ENCODE measurements at places on chromosomes 4 and X. TPM values are rescaled to one million over a fixed set of nuclear protein-coding genes. Genes with fewer than 3 reads are reported as not detected.

- no peaks in the 10 kb centered on the region for H3K36me3 ChIP-seq
- H3K4me1 ChIP-seq, result peaks cover 9% of the 10 kb centered on the region
- H3K4me3 ChIP-seq, result no peak overlapping the region
- no peaks in the 10 kb centered on the region for H3K27me3 ChIP-seq
These were observed 84.4 kb upstream of the ARMCX2 start for GRCh38 chrX:101744085-101744484.

DNA sequence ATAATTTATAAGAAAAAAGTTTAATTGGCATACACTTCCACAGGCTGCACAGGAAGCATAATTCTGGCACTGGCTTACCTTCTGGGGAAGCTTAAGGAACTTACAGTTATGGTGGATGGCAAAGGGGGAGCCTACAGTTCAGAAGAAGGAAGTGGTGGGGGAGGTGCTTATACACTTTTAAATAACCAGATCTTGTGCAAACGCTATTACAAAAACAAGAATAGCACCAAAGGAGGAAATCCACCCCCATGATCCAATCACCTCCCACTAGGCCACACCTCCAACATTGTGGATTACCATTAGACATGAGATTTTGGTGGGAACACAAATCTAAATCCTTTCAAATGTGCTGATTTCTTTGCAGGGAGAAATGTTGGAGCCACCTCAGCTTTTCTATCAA lies 287.7 kb downstream of the CPXCR1 start:
- DNase-seq, result no peak
- H3K27me3 ChIP-seq, result no peaks in the 10 kb centered on the region
- H3K4me3 ChIP-seq, result no peak overlapping the region
- H3K36me3 ChIP-seq, result peaks cover 2% of the 10 kb centered on the region

DNA sequence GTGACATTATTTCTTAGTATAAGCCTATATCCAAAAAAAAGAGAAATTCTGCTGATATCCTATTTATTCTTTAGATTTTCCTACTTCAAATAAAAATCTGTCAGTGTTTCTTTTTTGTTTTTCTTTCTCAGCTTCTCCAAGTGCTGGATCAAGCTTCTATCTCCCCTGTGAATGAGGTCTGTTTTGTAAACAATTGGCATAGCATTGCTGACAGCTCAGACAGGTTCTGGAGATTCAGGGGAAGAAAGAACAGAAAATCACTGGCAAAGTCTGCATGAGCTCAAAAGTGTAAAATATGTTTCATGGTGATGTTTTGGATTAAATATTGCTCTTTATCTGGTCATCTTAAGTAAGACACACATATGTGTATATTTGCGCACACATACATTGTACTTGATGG lies 492.0 kb upstream of the IGFBP7 start:
- H3K4me1 ChIP-seq, result peaks cover 24% of the 10 kb centered on the region
- no peaks in the 10 kb centered on the region for H3K27me3 ChIP-seq
- no peak overlapping the region for H3K27ac ChIP-seq
- H3K4me3 ChIP-seq, result no peak overlapping the region
- DNase-seq, result no peak
- H3K36me3 ChIP-seq, result no peaks in the 10 kb centered on the region

DNA sequence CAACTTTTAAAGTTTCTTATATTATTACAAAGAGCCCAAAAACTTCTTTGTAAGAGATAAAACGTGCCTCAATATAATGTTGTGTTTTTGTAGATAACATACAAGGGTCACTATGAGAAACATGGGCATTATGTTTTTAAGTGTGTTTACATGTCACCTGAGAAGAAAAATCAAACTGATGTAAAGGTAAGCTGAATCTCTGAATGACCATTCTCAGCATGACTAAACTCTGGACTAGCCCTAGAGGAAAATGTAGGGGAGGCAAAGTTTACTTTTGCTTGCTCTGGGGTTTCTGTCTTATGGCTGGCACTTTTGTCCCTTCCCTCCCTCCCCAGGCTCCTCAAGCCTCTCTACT lies 6.8 kb downstream of the MEPE start:
- DNase-seq, result no peak
- no peak overlapping the region for H3K4me3 ChIP-seq
- no peaks in the 10 kb centered on the region for H3K36me3 ChIP-seq
- H3K27me3 ChIP-seq, result no peaks in the 10 kb centered on the region

DNA sequence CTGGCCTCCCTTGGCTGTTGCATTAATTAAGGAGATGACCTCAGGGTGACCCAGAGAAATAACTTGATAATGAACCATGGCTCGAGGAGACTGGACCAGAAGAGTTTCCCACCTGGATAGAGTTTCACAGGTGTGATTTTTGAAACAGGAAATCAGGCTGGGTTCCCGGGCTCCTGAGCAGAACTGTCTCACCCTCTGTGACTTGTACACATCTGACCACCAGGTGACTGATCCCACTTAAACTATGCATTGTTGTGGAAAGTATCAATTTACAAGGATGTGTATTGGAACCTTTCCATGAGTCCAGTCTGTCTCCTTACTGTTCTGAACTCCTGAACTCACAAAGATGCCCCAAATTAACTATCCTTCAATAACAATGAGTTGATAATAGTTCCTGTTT lies 220.3 kb downstream of the PTTG2 start:
- no peak overlapping the region for H3K4me3 ChIP-seq
- H3K4me1 ChIP-seq, result peaks cover 22% of the 10 kb centered on the region
- no peaks in the 10 kb centered on the region for H3K27me3 ChIP-seq

DNA sequence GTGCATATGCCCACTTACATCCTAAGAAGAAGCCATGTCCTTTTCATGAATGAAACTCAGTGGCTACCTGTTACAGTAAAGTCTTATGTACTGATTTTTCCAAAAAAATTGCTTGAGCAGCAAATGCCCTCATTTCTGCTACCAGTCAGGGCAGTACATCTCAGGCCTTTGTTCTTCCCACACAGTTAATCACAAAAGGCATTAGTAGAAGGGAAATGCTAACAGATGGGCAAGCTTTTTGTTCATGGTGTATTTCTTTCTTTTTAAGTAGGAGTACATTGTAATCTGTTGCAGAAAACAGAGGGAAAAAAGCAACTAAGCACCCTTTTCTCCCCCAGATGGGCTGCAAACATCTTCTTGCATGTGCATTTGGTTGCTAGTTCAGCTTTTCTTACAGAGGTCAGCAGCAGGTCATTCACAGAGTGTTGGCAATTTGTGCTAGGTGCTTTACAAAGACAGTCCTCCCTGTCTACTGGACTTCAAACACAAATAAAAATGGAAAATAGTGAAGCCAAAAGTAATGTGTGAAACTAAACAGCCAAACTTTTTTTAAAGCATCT lies 373.4 kb downstream of the PRDM5 start:
- H3K4me1 ChIP-seq, result peaks cover 12% of the 10 kb centered on the region
- no peak for DNase-seq
- peak overlapping the region; percentile 51 for H3K27ac ChIP-seq
- H3K36me3 ChIP-seq, result no peaks in the 10 kb centered on the region
- no peaks in the 10 kb centered on the region for H3K27me3 ChIP-seq

- H3K27me3 ChIP-seq, result no peaks in the 10 kb centered on the region
- no peak overlapping the region for H3K4me3 ChIP-seq
- no peak for DNase-seq
- no peaks in the 10 kb centered on the region for H3K36me3 ChIP-seq
- H3K27ac ChIP-seq, result no peak overlapping the region
These were observed 235.2 kb downstream of the CPXCR1 start for GRCh38 chrX:88982183-88982582.

DNA sequence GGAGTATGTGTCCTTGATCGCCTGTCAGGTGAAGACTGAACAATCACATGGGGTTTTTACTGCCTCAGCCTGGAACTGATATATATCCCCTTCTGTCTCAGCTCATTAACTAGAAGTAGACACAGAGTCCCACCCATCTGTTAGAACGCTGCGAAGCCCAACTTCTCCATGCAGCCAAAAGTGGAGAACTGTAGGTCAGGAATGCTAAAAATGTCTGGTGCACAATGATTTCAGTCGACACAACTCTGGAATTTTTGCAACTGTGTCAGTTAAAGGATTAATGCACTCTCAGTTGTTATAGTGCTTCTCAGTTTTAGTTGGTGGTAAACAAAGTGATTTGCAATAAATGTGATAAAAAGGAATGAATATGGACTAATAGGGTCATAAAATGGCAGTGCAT lies 287.2 kb downstream of the INPP4B start:
- peaks cover 39% of the 10 kb centered on the region for H3K4me1 ChIP-seq
- H3K4me3 ChIP-seq, result no peak overlapping the region
- H3K36me3 ChIP-seq, result peaks cover 4% of the 10 kb centered on the region
- H3K27ac ChIP-seq, result peak overlapping the region; percentile 87

The PLP2 gene
- 37.5 TPM for total RNA-seq

DNA sequence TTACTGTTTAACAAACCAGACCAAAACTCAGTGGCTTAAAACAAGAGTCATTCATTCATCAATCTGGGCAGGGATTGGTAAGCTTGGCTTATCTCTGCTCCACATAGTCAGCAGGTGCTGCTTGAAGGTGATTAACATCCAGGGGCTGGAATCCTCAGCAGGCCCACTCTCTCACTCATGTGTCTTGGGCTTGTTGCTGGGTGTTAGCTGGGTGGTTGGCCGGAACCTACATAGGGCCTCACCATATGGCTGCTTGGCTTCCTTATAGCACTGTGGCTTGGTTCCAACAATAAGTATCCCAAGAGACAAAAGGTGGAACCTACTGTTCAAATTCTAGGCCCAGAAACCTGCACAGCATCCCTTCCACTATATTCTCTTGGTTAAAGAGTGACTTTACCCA lies 125.0 kb downstream of the RASGEF1B start:
- H3K4me1 ChIP-seq, result peaks cover 25% of the 10 kb centered on the region
- no peak for DNase-seq
- H3K27ac ChIP-seq, result no peak overlapping the region
- no peaks in the 10 kb centered on the region for H3K36me3 ChIP-seq
- no peak overlapping the region for H3K4me3 ChIP-seq
- no peaks in the 10 kb centered on the region for H3K27me3 ChIP-seq

- no peak overlapping the region for H3K4me3 ChIP-seq
- peaks cover 19% of the 10 kb centered on the region for H3K27me3 ChIP-seq
- DNase-seq, result peak; percentile 21
- H3K36me3 ChIP-seq, result no peaks in the 10 kb centered on the region
- H3K27ac ChIP-seq, result no peak overlapping the region
- H3K4me1 ChIP-seq, result no peaks in the 10 kb centered on the region
These were observed 22.0 kb upstream of the SMIM31 start for GRCh38 chr4:164731827-164732474.

DNA sequence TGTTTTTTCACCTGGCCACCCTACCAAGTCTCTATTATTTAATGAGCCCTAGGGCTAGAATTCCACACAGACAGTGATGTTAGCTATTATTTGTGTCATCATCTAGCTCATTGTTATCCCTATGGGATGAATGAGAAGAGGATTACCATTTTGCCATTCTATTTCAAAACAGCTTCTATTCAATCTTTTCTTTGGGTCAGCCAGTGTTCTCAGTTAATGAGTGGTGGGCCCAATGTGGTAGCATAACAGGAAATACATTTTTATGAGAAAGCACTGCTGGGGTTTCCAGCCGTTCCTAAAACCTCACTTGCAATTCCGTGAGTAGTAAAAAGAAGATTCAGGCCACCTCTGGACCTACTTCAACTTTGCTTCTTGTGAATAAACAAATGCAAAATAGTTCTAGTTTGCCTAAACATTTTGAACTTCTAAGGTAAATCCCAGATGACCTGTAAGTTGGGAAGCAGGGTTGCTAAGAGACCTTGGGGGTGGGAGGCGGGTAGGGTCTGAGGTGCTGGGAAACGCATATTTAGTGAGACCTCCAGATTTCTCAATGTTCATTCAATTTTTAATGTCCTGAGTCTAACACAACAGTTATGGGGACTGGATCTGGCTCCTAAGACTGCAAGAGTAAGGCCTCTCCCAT lies 24.8 kb upstream of the CYP2U1 start:
- H3K27me3 ChIP-seq, result no peaks in the 10 kb centered on the region
- H3K36me3 ChIP-seq, result peaks cover 12% of the 10 kb centered on the region
- no peak for DNase-seq
- H3K4me3 ChIP-seq, result no peak overlapping the region
- H3K27ac ChIP-seq, result no peak overlapping the region

DNA sequence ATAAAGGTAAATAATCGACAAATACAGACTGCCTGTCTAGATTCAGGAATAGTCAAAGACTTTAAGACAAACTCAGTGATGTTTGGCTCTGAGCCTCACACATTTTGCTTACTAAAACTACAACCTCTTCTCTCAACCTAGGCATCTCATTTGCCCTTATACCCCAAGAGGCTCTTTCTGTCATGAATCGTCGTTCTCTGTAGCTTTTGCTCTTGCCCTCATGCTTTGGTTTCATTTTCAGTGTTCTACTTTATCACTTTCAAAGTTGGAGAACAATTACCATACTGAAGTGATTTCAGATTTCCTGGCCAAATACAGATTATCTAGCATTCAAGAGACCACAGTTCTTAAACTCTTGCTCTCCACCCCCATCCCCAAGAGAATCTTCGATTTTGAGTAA lies 114.1 kb upstream of the RAP2C start:
- no peaks in the 10 kb centered on the region for H3K27me3 ChIP-seq
- DNase-seq, result no peak
- no peaks in the 10 kb centered on the region for H3K36me3 ChIP-seq

GRCh38 chrX:40439625-40440532 lies 140.9 kb upstream of the ATP6AP2 start:
- H3K36me3 ChIP-seq, result no peaks in the 10 kb centered on the region
- no peak overlapping the region for H3K27ac ChIP-seq
- DNase-seq, result no peak

DNA sequence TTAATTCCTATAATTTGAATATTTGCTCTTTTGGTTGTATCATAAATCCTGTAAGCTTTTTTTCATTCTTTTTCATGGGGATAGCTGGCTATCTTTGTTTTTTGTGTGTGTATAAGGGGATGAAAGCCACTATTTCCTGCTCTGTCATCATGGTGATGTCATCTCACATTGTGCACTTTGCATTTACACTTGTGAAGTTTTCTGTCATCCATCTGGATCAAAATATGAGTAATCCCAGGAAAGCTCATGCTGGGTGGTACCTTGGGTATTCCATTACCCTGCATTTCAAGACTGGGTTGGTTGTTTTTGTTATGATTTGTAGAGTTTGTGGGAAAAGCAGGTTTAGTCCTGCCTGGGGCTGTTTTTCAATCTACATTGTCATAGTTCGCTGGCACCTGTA lies 367.3 kb downstream of the CHIC1 start:
- peaks cover 1% of the 10 kb centered on the region for H3K36me3 ChIP-seq
- H3K27me3 ChIP-seq, result no peaks in the 10 kb centered on the region
- no peak overlapping the region for H3K27ac ChIP-seq
- H3K4me3 ChIP-seq, result no peak overlapping the region
- DNase-seq, result no peak

GRCh38 chr4:86015412-86016350 lies 344.2 kb downstream of the MAPK10 start:
- H3K36me3 ChIP-seq, result no peaks in the 10 kb centered on the region
- no peak overlapping the region for H3K27ac ChIP-seq
- H3K4me3 ChIP-seq, result no peak overlapping the region
- no peak for DNase-seq

The XK gene
- 0.51 TPM for total RNA-seq

The SSX3 gene
- total RNA-seq, result not detected

The MAGEB1 gene
- total RNA-seq, result not detected

Measured in mesothelial cell of epicardium (in vitro differentiated cells).